ENCODE measurements at places on chromosomes 13 and 19.

GRCh38 chr13:80132741-80133601, 208.0 kb downstream of the SPRY2 start:
- H3K36me3 ChIP-seq, result no peaks in the 10 kb centered on the region
- DNase-seq, result no peak
- H3K27me3 ChIP-seq, result peaks cover 2% of the 10 kb centered on the region
- H3K27ac ChIP-seq, result no peak overlapping the region
- H3K4me3 ChIP-seq, result no peak overlapping the region

DNA sequence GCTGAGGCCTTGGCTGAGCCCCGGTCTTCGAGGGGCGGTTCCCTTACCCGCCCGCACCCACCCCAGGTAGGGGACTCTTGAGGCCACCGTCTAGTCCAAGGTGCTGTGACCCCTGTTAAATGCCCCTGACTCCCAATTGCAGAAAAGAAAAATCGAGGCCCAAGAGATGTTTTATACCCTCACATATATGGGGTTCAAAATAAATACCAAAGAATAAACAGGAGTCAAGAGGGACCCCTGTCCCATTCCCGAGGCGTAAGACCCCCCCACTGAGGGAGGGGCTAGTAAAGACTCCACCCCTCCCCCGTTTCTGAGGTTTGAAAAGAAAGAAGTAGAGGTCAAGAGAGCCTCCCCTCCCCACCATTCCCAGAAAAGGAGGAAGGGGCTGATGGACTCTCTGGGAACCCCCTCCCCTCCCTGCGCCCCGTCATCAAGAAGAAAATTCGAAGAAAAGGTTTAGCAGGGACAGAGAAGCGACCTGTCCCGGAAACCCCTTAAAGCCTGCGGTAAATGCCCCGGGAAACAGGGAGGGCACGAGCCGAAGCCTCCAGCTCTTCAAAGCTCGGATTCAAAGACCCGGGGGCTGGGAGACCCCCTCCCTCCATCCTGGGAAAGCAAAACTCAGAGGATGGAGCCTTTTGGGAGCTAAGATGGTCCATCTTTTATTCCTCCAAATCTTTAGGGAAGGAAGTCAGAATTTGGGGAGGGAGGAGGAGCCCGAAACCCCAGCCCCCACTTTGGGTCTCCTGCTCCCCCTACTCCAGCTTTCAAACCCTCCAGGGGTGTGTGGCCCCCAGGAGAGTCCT, 755 bp upstream of the RAB3A start:
- peaks cover 11% of the 10 kb centered on the region for H3K36me3 ChIP-seq
- H3K4me1 ChIP-seq, result peaks cover 29% of the 10 kb centered on the region
- peak overlapping the region; percentile 97 for H3K4me3 ChIP-seq
- peak; percentile 28 for DNase-seq

GRCh38 chr19:55487924-55488687, at the start of gene SSC5D:
Gene SSC5D, plus strand, starts transcription at chr19:55488436. Its CDS starts 154 bp downstream, at chr19:55488590.
- H3K4me1 ChIP-seq, result peaks cover 12% of the 10 kb centered on the region
- H3K27me3 ChIP-seq, result no peaks in the 10 kb centered on the region
- H3K4me3 ChIP-seq, result no peak within 1 kb of the TSS
- H3K27ac ChIP-seq, result peak within 1 kb of the TSS; percentile 35
- DNase-seq, result no peak

DNA sequence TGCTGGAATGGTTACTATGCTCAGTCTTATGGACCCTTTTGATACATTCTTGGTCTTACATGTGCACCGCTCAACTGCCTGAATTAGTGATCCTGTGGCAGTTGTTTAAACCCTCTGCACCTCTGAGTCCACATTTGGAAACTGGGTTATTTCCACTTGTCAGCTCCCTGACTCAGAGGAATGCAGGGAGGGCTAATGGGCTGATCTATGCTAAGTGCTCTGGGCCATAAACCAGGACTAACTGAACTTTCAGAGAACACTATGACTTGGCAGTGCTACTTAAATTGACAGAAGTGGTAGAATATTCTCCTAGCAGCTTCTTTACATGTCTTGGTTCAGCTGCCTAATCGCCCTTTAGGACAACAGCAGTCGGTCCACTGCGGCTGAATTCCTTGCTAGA, 26.8 kb upstream of the MED4 start:
- no peak overlapping the region for H3K4me3 ChIP-seq
- H3K27me3 ChIP-seq, result peaks cover 3% of the 10 kb centered on the region
- DNase-seq, result no peak
- H3K36me3 ChIP-seq, result no peaks in the 10 kb centered on the region

Measured in naive thymus-derived CD8-positive, alpha-beta T cell (primary cell).